ENCODE measurements at places on chromosomes 16 and 17.

DNA sequence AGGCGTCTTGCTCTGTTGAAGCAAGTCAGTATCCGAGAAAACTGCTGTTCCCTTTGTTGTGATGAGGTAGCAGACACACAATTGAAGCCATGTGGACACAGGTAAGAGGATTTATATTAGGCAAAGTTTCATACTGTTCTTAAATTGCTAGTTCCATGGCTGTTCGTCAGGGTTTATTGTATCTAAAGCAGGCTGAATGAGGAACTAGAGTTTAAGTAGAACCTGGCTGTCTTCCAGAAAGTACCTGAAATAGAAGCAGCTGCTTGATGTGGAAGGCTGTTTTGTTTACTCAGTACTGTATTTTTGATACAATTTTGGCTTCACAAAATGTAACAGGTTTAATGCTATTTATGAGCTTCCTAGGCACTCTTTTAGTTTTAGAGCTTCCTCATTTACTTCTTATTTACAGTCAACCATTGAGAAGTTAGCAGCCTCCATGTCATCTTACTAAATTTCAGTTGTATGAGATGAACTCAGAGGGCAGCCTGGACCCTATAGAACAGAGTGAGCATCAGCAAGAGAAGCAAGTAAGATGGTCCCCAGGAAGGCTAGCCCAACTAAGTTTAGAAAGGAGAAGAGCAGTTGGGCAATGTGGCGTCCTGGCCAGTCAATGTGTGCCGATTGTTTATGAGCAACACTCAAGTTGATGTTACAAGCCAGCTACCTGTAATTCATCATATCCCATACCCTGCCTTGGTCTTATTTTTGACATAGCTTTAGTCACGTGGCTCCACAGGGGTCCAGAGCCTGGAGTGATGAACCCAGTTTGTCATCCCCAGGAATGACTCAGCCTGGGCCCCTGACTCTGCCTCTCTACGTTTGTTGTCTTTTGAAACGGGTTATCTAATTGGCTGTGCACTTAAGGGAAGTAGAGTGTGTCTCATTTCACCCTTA, 9.7 kb upstream of the ARL2BP start:
- DNase-seq: no peak

GRCh38 chr17:62134397-62134796, 69.3 kb upstream of the MED13 start:
- DNase-seq: no peak

- DNase-seq: no peak
Observed at GRCh38 chr17:28071891-28072606, 29.6 kb downstream of the NLK start.

- no peak for DNase-seq
Observed at GRCh38 chr17:1571341-1571704, 8.7 kb upstream of the PITPNA start.

DNA sequence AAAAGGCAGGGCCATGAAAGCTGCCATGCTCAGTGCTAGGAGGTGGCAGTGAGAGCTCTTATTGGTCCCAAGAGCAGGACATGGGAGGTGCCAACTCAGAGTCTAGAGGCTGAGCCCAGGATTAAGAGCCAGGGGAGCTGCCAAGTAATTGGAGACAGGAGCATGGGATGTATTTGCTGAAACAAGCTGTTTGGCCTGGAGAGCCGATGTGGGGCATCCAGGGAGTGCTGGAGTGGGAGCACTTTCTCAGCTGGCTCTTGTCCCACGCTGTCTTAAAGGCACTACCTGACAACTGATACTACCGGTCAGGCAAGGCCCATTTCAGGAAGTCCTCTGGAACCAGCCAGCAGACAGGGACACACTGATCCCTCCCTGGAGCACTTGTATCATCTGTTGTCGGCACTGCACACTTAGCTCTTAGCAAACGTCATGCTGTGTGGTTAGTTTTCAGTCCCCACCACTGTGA, 19.3 kb downstream of the ANKFN1 start:
- no peak for DNase-seq

DNA sequence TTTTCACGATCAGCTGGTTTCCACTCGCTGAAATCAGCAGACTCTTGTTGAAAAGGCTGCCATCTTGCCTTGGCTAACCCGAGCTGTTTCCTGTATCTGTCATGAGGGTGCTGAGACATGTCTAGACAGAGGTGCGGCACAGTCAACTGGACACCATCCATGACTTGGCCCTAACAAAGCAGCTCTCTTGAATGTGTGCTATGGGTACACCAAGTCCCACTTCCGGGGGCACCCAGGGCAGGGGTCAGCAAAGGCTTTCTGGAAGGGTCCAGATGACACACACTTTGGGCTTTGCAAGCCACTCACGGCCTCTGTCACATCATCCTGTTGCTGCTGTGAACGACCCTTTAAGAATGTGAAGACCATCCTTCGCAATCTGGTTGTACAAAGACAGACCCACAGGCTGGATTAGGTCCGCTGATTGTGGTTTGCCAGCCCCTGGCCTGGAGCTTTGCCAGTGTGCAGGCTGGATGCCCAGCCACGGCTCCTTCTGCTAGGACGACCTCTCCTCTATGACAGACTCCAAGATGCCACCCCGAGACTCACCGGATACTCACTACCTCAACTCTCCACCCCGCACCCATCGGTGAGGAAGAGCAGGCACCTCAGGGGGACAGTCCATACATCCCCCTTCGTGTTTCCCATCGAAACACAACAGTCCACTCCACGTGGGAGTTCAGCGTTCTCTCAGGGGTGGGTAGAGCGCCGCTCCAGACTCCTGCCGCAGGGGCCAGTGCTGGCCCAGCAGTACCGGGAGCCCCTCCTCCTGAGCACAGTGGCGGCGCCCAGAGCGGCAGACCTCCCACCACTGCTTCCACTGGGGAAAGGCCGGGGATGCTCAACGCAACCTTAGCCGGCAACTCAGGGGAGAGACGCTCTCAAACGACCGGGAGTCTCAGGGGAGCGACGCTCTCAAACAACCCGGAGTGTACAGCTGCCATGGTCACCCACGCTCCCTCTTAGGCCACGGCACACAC, 123.5 kb downstream of the ANKRD11 start:
- no peak for DNase-seq

DNA sequence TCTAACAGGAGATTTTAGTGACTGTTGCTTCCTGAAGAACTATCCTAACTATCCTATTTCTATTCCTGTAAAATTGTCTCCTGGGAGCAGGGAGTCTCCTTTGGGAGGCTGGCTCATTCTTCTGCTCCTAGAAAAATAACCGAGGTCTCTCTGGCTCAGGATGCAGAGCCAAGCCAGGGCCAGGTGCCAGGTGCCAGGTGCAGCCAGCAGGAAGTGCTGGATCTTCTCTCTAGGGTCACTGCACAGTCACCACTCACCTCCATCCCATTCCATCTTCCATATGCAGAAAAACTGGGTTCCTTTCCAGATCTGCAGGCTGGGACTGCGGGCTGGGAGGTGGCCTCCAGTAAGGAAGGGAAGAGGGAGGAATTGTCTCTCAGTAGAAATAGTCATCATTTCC, 3.8 kb upstream of the TMC7 start:
- no peak for DNase-seq

DNA sequence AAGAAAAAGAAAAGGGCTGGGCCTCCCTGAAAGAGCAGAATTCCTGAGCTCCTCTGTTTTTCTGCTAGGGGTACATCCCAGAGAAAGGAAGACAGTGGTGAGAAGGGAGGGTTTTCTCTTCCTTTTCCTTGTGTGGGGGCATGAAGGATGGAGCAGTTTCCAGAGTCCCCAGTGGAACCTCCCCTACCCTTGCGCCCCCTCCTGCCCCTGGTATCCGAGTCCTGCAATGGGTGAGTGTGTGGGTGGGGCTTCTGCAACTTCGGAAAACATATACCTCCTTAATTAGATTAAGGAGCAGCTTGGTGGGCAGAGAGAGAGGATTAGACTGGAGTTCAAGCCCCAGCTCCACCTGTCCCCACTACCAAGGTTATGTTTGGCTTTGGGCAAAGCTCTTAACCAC, 5.4 kb upstream of the GIP start:
- no peak for DNase-seq

- no peak for DNase-seq
Observed at GRCh38 chr17:50771991-50772785, 4.9 kb upstream of the ANKRD40CL start.

GRCh38 chr16:49377196-49377755, 3.7 kb downstream of the C16orf78 start:
- DNase-seq: no peak

- DNase-seq: no peak
Observed at GRCh38 chr17:53219821-53220220, 602.9 kb upstream of the KIF2B start.

DNA sequence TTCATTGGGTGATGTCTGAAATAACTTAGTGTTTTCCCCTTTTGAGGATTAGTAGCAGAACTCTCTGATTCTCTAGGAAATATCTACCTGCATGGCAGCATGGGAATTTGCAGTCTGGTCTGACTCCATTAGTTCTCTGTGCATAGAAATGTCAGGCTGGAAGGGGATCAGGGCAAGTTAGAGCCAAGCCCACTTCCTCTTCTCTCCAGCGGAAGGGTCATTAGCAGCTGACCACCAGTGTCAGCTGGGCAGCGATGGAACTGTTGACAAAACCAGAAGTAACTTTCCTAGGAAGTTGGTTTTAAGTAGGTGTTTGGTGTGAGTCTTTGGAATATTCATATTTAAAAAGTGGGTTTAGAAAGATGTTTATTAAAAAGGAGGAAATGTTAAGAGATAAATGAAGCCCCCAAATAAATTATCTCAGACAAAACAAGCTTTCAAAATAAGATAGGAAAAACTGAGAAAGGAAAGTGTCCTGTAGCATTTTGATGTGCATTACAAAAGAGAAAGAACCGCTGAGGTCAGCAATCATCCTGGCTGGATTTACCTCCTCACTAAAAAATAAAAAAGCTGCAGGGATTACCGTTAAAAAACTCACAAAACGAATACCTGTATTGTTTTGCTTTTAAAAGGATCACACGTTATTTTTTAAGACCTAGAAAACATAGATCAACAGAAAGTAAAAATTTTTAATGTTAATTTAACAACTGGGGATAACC, 32.4 kb upstream of the MMD start:
- DNase-seq: no peak
